ENCODE measurements at places on chromosomes 1 and 21.

GRCh38 chr1:160662910-160663309, 16.1 kb upstream of the SLAMF1 start:
- no peak for DNase-seq

GRCh38 chr1:2197707-2198165, 3.2 kb upstream of the FAAP20 start:
- DNase-seq: no peak

DNA sequence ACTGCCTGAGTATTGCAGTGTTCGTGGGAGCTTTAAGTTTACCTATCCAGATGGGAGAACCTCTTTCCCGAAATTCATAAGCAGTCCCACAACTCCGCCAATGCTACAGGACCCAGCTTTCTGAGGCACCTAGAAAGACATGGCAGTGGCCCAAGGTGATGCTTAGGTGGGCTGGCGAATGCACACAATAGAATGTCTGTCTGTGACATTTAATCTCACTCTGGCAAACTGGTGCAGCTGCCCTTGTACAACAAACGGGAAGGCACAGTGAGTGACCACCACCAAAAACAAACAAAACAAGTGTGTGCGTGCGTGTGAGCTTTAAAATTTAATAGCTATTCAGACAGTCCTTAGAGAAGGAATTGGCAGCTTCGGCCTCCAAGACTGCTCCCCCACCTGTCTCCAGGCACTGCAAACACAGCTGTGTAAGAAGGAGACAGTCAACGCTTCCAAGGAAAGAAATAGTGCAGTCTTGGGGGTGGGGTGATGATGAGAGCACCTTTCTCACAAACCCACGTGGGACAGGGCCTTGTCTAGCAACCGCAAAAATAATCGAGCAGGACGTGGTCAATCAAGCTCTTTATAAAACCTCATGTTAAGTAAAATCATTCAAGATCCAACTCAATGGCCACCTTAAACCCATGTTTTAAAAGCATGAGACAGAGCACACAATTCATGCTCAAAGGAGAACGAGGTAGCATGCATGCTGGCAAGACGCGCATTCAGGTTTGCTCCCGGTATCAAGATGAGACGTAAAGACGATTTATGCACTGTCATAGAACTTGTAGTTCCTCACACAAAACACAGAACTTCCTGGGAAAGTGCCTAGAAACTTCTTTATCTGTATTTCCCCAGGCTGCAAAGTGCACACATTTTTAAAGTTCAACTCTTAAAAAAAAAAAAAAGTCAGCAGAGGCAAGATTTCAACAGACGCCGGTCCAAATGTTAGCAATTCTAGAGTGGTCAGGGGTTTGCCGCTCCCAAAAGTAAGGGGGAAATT, 84.1 kb downstream of the TM2D1 start:
- DNase-seq: no peak

GRCh38 chr1:11294951-11295350, 22.0 kb downstream of the UBIAD1 start:
- DNase-seq: no peak

GRCh38 chr1:233356705-233356987, 29.1 kb downstream of the MAP3K21 start:
- DNase-seq: no peak

GRCh38 chr1:24285231-24285630, 33.9 kb upstream of the GRHL3 start:
- DNase-seq: no peak

GRCh38 chr1:235069577-235070563, 58.8 kb downstream of the TOMM20 start:
- no peak for DNase-seq

- no peak for DNase-seq
Observed at GRCh38 chr21:46061518-46061917, 36.4 kb upstream of the COL6A2 start.

- no peak for DNase-seq
Observed at GRCh38 chr1:46215504-46215903, 12.4 kb downstream of the LURAP1 start.

DNA sequence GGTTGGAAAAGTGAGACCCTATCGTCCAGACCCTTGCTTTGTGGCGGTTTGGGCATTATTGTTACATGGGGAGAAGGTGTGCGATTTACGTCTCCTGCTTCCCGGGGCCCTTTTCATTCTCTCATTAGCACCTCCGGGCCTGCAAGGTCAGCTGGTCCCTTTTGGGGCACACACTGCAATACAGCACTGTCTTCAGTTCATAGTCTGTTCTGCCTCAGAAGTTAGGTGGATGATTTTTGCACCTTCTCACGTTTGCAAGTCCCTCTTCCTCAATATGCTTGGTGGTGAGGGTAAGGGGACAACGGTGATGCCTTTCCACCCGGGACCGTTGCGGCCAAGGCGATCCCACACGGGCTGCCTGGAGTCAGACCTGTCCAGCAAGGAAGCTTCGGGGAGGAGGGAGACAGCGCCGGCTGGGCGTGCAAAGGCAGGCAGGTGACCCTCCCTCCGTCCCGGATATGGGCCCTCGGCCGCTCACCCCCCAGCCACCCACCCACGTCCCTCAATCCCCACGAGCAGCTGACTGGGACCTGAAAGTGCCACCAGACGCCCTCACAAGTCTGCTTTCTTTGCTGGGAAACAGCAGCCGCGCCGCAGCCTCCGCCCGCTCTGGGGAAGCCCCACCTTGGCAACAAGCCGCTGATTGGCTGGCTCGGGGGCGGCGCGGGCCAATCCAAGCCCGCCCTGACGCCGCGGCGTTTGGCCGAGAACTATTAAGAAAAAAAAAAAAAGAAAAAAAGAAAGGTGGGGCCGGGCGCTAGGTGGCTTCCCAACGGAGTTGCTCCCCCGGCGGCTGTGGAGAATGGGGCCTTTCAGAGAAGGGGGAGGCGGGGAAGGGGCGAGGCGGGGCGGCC, 21.7 kb downstream of the BTG2 start:
- DNase-seq: peak; percentile 95

- no peak for DNase-seq
Observed at GRCh38 chr1:206556047-206556749, 48.9 kb downstream of the RASSF5 start.

DNA sequence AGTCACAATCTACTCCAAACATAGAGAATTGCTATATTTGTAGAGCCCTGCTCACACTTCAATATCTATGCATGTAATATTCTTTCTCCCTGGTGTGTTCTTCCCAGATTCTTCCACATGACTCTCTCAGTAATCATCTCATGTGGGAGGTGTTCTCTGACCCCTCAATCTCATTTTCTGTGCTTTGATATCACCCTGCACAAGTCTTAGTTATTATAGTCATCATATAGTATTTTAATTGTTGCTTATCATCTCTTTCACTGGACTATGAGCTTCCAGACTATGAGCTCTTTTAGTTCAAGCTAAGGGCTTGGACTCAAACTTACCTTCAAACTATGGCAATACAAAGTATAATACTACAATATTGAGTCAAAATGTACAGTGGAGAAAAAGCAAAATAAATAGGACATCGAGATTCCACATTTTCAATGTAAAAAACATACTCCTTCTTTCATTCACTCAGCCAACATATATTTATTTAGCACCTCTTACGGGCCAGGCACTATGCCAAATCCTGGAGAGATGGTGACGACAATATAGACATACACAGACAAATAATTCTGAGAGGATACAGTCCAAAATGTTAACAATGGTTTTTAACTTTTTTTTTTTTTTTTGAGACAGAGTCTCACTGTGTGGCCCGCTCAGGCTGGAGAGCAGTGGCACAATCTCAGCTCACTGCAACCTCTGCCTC, 12.7 kb downstream of the TESK2 start:
- DNase-seq: no peak
